Germinal center (tissue), 1 donor: ENCODE measurements at places on chromosomes 12 and 14.

DNA sequence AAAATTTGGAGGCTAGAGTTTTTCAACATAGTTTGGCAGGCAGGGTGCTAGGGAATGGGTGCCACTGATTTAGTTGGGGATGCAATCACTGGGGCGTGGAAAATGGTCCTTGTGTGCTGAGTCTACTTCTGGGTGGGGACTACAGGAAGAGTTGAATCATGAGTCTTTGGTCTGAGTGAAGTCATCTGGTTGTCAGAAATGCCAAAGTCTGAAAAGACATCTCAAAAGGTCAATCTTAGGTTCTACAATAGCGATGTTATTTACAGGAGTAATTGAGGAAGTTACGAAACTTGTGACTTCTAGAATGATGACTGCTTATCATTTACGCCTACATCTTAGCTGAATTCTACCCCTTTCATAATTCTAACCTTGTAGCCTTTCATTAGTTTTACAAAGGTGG lies 209.1 kb downstream of the NUBPL start:
- no peak for DNase-seq

GRCh38 chr14:61953602-61954001 lies 191.4 kb downstream of the SNAPC1 start:
- no peak for DNase-seq

DNA sequence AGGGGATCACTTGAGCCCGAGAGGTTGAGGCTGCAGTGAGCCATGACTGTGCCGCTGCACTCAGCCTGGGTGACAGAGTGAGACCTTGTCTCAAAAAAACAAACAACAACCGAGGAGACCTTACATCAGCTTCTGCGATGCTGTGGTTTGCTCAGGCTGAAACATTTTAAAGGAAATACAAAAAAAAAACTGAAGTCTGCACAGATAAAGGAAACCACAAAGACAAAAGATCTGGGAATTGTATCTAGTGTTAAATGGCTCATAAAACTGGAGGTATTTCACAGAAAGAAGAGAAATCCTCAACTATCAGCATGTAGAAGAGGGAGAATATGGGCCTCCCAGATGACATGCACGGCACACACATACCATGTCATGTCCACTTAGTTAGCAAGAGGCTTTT lies 60.3 kb upstream of the VPS33A start:
- DNase-seq = no peak

DNA sequence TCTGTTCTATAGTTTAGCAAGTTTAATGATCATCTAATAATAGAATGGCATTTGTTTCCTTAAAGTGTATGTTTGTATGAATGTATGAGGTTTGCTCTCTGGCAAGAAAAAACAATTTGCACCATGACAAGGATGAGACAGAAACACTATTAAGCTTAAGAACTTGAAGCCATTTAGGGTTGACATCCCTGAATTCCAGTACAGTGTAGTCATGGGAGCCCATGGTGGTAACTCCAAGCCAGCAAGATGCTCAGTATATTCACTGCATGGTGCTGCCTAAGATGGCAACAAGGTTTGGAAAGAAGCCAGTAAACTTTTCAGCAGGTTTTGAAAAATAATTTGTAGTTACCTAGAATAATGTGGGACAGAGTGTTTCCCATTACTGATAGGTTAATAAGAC lies 158.6 kb downstream of the PRIMA1 start:
- no peak for DNase-seq
